ENCODE measurements at places on chromosomes 6 and 20.

- no peak for DNase-seq
These were observed 916 bp upstream of the PPP1R11 start for GRCh38 chr6:30066082-30066481.

DNA sequence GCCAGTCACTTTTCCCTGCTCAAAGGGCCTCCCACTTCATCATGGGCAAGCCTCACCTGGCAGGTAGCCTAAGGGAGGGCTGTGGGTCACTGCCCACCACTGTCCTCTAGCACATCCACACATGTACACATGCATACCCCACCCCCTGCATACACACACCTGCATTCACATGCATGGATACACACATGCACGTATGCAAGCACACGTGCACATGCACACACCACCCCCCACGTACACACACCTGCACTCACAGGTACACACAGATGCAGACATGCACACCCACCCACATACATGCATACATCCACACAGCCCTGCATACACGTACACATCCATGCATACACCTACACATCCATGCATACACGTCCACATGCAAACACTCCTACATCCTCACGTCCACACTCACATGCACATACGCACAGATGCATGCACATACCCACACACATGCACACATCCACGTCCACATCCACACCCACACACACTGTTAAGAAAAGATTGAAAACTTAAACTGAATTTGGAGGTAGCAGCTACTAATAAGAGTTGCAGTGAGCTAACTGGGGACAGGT lies 14.0 kb upstream of the EXOC2 start:
- no peak for DNase-seq

- DNase-seq = no peak
These were observed 115.1 kb downstream of the JAG1 start for GRCh38 chr20:10558635-10559187.

DNA sequence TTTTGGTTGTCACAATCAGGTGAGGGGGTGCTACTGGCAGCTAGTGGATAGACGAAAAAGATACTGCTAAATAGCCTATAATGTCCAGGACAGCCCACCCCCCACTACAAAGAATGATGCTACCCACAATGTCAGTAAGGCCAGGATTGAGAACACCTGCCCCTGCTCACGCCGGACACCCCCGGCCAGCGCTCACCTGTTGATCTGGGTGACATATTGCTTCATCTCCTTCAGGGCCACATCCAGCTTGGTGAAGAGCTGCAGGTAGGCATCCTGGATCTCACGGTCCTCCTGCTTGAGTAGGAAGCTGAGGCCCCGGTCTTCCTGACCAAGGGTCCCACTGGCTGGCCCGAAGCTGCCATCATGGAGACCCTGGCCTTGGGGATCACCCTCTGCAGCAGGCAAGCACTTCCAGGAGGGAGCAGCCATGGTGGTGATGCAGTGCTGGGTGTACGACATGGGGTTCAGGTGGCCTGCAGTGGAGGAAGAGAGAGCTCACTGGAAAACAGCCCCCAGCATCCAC lies 178.6 kb downstream of the PREX1 start:
- no peak for DNase-seq

DNA sequence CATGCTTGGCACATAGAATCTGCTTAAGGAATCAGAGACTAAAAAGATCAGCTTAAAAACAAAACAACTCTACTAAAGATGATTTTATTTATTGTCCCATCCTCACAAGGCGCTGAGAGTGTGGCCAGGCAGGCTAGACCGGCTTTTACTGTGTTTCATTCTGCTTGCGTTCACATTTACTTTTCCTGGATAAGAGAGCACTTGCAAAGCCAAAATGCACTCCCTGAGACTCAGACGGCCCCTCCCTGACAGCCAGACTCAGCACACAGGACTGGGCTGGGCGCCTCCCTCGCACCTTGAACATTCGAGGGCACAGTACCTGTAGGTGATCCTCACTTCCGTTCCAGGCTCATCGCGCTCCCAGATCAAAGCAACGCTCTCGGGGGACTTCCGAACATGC lies 10.2 kb downstream of the ACSS1 start:
- no peak for DNase-seq

GRCh38 chr6:5174244-5174643 lies 86.5 kb downstream of the LYRM4 start:
- DNase-seq = no peak

GRCh38 chr6:109045493-109045892 lies 49.2 kb downstream of the SESN1 start:
- no peak for DNase-seq

- no peak for DNase-seq
These were observed 45.2 kb upstream of the NHSL1 start for GRCh38 chr6:138544501-138544900.

- DNase-seq = no peak
These were observed 335.1 kb downstream of the HDGFL1 start for GRCh38 chr6:22904431-22904830.

GRCh38 chr6:77447254-77447653 lies 16.0 kb downstream of the HTR1B start:
- DNase-seq = no peak

- no peak for DNase-seq
These were observed 38.4 kb downstream of the LCA5 start for GRCh38 chr6:79498842-79499241.

DNA sequence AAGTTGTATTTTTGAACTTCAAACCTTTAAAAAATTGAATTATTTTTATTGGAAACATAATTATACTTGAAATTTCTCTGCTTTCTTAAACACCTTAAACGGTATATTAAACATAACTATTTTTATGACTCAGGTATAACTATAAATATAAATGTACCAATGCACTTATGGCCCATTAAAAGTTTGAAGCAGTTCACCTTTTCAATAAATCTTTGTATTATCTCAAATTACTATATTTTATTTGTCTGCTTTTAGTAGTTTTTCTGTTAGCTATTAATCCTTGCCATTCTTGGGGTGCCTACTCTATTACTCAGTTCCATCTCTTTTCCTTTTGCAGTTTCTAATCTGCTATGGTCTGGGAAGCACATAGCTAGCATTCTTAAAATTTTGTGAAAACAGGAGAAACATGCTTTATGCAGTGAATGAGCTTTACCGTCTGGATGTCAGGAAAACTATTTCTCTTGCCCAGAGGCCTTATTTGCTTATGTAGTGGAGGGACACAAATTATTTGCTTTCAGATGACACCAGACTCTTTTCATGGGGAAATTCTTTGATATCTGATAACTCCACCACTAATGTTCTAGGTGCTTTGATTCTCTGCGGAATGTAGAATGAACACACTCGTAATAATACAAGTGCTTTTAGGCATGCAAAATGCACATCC lies 378.9 kb upstream of the CITED2 start:
- no peak for DNase-seq
